Stimulated activated CD4-positive, alpha-beta T cell treated with anti-CD3 and anti-CD28 coated beads, Interleukin-4, amount 100 ng/mL, for 24 hours (primary cell): ENCODE measurements at places on chromosomes 11 and 22.

DNA sequence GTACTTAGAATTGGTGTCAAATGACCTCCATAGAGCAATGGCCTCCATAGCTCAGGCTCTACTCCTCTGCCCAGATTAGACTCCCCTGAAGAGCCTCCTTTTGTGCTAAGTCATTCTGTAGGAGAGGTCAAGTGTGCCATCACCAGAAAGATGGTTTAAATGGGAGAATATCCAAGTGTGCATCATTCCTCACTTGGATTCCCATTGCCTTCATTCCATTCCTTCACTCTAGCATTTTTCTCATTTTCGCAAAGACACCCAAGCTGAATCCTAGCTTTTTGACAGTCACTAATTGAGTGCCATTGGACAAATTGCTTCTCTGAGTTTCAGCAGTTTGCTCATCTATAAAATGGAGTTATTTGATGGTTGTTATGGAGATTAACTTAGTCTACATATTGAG lies 16.9 kb downstream of the CLMP start:
- no peak for DNase-seq

GRCh38 chr11:97982512-97982911 lies 1038.2 kb upstream of the CNTN5 start:
- DNase-seq, result no peak

GRCh38 chr11:9160166-9160565 lies 68.8 kb upstream of the SCUBE2 start:
- DNase-seq, result no peak

DNA sequence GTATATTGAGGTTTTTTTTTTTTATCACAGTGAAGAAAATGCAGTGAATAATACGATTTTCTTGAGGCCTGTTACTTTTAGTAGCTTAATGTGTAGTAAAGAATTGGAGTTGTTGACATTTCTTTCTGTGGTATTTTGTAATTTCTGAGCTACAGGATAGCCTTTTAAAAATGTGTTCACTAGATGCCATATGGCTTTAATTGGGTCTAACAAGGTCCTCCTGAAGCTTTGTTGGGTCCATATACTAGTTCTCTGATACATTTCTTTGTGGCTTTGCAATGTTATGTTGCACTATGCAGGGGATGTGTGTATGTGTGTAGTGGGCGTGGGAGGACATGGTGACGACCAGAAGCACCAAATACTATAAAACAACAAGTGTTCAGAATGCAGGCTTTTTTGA lies 25.1 kb downstream of the FBXO7 start:
- DNase-seq, result no peak

- peak; percentile 54 for DNase-seq
These were observed 138.2 kb upstream of the MTMR2 start for GRCh38 chr11:96062134-96062533.

DNA sequence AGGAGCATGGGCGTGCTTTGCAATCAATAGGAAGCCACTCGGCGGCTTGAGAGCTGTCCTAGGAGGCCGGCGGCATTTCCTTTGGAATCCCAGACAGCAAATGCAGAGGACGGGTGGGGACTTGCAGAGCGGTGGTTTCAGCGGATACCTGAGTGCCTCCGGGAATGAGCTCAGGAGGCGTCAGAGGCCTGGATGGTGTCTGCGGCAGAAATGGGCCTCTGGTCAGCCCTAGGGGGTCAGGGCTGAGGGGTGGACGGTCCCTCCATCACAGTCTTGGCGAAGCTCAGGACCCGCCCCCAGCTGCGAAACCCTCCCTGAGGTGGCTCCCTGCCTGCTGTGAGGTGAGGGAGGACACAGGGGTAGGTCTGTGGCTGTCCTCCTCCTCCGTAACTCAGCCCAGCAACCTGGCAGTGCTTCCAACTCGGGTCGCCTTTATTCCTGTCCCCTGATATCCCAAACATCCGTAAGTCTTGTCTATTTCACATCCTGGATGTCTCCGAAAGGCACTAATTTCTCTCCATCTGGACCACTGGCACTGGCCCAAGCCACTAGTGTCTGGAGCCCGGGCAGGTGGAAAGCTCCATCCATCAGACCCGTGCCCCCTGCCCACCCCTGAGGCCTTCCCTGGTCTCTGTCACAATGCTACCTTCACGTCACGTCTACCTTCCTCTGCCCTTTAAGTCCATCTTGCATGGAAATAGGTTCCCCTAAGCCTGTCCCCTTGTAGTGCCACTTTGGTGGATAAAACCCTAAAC lies 686.6 kb downstream of the BRD1 start:
- DNase-seq, result no peak

DNA sequence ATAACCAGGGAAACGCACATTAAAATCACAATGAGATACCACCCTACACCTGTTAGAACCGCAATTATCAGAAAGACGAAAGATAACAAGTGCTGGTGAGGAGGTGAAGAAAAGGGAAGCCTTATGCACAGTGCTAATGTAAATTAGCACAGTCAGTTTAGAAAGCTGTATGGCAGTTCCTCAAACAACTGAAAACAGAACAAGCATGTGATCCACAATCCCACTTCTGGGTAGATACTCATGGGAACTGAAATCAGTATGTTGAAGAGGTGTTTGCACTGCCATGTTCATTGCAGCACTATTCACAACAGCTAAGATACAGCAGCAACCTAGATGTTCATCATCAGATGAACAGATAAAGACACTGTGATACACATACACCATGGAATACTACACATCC lies 75.0 kb upstream of the CCND1 start:
- no peak for DNase-seq

DNA sequence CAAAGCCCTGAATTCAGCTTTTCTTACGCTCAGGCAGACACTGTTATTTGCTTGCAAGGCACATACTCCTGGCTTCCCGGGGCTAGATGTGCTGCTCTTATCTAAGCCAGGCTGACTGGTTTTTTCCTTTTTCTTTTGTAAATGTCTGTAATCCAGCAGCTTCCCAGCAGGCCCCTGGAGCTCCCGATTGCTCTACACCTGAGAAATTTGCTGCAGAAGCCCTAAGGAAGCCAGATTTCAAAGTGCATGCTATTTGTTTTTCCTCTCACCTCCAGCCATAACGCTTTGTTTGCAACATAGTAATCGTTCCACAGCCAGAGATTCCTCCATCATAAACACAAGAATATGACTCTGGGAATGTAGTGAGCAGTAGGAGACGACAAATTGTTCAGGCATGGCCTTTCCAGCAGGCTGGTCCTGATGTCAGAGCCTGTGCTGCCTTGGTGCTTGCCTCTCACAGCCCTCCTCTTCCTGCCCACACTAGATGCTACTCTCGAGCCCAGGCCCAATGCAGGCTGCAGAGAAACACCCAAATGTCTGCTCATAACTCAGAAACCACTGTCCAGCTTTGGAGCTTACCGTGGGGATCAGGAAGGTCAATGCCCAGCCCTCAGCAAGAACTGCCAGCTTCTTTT lies 54.7 kb upstream of the SLC6A5 start:
- DNase-seq, result no peak

GRCh38 chr11:44989831-44990566 lies 39.3 kb upstream of the TP53I11 start:
- no peak for DNase-seq

DNA sequence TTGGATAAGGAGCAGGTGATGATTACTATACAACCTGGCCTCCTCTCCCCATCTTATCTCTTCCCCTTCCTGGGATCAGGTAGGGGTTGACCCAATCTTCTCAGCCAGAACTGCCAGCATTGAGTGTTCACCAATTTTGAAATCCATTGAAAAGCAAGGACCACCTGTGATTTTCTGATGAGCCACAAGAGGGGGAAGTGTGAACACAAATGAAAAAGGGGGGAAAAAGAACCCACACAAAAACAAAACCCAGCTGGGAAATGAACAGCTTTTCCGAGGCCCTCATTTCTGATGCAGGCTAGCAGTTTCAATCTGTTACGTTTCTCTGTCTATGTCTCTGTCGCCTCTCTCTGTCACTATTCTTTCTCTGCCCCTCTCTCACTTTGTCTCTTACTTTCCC lies 161.9 kb downstream of the INSC start:
- no peak for DNase-seq

DNA sequence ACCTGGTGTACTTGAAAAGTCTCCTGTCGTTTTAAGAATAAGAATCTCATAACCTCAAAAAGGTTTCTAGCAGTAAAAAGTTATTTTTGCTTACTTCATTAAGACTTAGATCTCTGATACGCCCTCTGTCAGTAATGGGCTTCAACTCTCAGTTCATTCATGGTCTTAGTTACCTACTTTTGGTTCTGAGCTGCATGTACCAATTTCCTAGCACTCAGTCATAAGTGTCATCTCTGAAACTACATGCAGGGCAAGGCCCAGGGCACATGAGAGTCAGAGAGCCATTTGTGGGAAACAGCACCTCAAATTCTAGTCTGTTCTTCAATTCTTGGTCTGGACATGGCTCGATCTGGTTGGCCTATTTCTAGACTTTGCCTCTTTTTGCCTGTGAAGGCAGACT lies 838.4 kb downstream of the FAM181B start:
- DNase-seq, result no peak

- DNase-seq, result no peak
These were observed 4.1 kb downstream of the EEF1G start for GRCh38 chr11:62569611-62570010.

DNA sequence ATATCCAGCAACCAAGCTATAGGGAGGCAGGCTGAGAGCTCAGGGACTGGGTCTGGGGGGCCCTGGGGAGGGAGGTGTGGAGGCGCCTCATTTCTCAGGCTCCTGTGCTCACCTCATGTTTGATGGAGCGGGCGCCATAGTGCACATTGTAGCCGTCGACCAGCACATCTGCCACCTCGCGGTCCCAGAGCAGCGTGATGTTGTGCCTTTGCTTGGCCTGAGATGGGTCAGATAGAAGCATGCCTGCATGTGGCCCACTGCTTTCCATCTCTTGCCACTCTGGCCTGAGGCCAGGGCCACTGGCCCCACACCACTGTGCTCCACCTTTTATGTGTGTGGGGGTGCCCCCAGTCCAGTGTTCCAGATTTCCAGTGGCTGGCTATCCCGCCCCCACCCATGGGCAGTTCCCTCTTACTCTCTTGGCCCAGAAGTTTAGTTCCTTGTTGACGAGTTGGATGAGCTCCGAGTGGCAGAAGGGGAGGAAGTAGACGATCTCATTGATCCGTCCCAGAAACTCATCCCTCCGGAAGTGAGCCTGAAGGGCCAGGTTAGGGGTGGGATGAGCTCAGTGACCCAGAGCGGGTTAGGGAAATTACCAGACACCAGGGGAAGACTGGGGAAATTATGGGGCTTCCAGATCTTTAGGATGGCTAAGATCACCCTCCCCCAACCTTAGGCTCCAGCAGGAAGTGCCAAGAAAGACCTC lies 50.1 kb upstream of the PHOX2A start:
- DNase-seq, result no peak

DNA sequence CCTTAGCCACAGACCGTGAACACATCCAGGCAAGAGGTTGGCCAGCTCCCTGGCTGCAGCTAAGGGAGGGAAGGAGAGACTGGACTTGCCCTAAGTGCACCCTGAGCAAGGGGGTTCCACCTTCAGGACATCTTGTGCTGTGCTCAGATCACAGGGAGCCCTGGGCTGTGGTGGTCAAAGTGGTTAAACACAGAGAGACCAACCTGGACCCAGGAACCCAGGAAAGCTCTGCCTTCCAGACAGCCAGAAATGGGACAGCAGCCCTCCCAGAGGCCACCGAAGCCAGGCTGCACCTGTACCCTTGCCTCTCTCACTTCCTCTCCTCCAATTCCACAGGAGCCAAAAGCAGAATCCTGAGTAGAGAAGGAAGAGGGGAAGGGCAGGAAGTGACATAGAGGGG lies 105.2 kb upstream of the TMEM45B start:
- no peak for DNase-seq

- DNase-seq, result no peak
These were observed 65.5 kb upstream of the TTC12 start for GRCh38 chr11:113248702-113249490.

DNA sequence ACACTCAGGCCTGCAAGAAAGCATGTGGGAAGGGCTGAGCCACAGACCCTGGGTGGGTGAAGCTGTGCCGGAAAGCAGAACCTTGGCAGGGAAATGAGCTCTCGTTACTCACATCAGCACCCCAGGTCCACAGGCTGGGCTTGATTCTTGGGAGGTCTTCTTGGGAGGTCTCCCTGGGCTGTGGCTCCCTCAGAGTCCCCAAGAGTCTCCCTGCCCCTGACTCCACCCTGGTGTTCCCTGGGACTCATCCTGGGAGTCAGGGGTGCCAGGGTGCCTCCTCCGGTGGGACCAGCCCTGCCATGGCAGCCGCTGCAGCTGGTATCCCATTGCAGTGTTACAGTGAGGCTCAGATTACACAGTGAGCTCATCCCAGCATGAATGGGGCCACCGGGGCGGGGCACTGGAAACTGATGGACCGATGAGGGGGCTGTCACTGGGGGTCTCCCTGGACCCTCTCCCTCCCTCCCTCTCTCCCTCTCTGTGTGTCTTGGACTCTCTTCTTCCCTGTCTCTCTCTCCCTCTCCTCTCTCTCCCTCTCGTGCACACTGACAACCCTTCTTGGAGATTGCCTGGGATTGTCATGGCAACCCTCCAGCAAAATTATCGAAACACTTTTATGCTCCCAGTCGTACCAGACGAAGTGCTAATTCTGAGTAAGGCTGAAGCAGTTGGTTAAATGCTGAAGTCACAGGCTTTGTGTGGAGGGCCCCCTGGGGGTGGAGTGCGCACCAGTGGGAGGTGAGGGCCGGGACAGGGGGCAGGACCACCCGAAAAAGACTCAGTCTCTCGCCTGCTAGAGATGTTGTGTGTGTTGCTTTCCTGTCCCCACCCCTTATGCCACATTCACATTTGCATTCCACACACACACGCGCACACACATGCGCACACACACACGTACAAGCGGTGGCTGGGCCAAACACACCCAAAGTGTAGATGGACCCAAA lies 8.6 kb upstream of the C11orf96 start:
- DNase-seq, result no peak

DNA sequence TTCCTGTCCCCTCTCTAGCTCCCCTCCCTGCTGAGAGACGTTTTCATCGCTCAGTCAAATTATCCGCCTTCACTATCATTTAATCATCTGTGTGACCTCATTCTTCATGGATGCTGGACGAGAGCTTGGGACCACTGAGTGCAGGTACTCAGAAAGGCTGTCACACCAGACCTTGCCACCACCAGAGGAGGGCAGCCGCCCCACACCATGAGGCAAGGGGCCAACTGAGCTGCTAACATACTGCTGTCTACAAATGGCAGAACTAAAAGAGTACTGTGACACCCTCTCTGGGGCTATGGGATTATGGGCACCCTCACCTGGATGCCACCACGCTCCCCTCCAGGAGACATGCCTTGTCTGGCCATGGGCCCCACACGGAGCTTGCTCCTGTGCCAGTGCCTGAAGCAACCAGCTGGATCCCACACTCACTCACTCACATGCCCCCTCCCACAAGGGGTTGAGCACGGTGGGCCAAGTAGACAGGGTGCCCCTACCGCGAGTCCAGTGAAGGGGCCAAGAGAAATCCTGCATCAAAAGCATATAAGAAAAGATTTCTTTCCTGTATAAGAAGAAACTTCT lies 670.0 kb upstream of the CCDC90B start:
- DNase-seq, result no peak

- no peak for DNase-seq
These were observed 4.9 kb downstream of the TKFC start for GRCh38 chr11:61337706-61338470.
